Left renal pelvis (tissue), 4 donors: ENCODE measurements at places on chromosomes 13 and 19. TPM values are rescaled to one million over a fixed set of nuclear protein-coding genes. Genes with fewer than 3 reads are reported as not detected.

DNA sequence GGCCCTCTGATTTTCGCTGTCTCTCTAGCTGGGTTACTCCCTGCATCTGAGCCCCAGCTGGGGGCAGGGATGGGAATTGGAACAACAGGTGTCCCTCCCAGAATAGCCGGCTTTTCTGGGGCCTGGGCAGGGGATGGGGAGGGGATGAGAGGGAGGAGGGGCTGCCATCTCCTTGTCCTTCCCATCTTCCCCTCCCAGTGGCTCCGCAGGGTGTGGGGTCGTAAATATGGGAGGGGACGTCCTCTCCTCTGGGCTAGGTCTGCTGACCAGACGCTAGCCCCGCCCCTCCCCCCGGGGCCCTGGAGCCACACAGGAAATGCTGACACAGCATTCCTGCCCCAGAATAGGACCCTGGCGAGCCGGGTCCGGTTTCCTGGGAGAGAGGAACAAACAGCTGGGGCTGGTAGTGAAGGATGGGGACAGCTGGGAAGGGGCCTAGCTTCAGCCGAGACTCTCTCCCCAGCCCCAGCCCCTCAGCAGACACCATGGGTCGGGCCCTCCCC, 1.1 kb downstream of the RYR1 start:
- no peak for DNase-seq

GRCh38 chr19:5974721-5975387, 3.1 kb downstream of the RANBP3 start:
- no peak for DNase-seq

GRCh38 chr13:39590466-39591036, 12.4 kb downstream of the LHFPL6 start:
- DNase-seq, result no peak

DNA sequence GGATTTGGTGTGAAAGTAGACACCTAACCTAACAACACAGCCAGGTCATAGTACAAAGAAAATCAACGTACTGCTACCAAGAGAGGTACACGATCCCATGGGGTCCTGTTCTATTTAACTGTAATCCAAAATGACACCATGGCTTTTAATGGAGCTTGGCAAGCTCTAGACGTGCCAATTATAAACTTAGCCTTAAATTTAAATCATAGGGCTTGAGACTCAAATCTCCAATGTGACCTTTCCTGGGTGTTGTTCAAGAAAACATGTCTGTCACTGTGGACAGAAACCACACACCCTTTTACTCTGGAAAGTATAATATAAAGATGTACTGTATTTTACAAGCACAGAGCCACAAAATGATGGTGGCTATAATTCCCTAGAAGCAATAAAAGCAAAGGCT, 299.3 kb downstream of the ENOX1 start:
- DNase-seq, result no peak

DNA sequence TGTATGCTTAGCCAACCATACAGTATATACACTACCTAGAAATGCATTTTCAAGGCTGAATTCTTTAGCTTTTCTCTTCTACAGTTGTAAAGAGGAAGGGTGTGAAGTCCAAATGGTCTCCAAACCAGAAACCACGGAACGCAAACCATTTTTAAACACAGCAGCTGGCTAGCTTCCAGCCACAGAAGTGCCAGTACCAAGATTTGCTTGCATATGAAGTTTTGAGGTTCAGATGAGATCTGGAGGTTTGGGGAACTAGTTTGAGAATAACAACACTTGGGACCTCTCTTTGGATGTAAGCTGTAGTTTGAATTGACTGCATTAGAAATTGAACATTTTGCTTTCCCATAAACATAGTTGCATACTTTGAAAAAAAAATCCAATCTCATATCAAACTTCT, 1243.5 kb downstream of the EFNB2 start:
- no peak for DNase-seq

- no peak for DNase-seq
Observed at GRCh38 chr13:80755910-80756309, 415.0 kb upstream of the SPRY2 start.

DNA sequence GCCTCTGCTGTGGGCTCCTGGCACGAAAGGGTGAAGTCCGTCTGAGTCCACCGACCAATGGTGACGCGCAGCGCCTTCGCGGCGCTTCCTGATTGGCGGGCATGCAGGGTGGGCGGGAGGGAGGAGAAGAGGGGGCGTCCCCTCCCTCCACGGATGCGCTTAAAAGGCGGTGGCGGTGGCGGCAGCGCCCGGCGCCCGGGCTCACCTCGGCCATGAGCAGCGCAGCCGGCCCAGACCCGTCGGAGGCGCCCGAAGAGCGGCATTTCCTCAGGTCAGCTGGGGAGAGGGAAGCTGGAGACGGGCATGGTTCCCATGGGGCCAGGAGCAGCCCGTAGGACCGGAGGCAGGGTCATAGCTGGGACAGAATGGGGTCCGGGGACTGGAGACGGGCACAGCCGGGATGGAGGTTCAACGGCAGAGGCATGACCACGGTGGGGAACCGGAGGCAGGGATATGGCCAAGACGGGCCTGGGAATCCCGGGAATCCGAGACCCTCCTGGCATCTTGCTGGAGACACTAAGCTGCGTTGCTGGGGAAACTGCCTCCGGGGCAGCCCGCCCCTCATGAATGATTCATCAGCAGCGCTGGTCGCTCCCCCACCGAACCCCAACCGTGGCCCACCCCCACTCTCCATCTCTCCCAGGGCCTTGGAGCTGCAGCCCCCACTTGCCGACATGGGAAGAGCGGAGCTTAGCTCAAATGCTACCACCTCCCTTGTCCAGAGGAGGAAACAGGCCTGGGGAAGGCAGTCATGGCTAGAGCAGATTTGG, at the start of gene YJEFN3:
Gene YJEFN3, plus strand, starts transcription at position 191 of the 770 bp plus-strand sequence. Its CDS starts 22 bp downstream, at position 213.
- DNase-seq, result no peak

The ZNF610 gene
- 7.9 TPM for polyA plus RNA-seq

DNA sequence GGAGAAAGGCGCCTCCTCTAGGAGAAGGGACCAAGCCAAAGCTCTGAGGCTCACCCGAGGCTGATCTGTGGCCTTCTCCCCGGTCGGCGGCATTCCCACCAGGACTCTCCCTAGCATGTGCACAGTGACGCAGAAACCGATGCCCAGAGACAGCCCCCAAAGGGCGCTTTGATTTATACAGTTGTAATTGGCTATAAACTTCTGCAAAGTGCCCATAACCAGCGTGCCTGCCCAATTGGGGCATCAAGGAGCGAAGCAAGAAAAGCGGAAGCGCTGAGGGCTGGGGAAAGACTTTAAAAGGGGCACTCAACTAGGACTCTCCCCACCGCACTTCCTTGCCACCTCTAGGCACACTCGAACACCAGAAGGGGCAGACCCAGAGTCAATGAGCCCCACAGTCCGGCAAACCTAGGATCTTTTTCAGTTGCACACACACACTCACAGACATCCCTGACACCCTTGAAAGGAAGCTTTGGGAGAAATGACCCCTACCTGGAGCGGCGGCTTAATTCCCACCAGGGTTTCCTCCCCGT, 1.8 kb downstream of the CDX2 start:
- no peak for DNase-seq
